ENCODE measurements at places on chromosomes 13 and 19. TPM values are rescaled to one million over a fixed set of nuclear protein-coding genes. Genes with fewer than 3 reads are reported as not detected.

DNA sequence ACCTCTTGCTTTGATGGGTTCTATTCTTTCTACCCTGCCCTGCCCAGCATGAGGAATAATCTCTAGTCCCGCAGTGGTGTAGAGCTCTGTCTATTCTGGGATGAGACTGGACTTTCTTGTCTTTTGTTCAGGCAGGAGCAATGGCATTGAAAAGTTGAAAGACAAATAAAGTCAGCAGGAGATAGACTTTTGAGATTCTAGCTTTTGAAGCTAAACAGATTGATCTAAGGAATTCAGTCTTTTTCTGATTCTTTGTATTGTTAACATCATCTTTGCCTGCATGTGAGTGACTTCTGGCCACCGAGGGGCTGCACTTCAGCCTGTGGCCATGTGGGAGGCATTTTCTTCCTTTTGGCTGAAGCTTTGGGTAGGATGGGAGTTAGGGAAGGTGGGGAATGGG lies 132.4 kb downstream of the MRPL57 start:
- H3K27ac ChIP-seq = no peak overlapping the region
- no peaks in the 10 kb centered on the region for H3K36me3 ChIP-seq
- H3K27me3 ChIP-seq = no peaks in the 10 kb centered on the region
- H3K4me3 ChIP-seq = no peak overlapping the region
- no peaks in the 10 kb centered on the region for H3K4me1 ChIP-seq
- DNase-seq = no peak

DNA sequence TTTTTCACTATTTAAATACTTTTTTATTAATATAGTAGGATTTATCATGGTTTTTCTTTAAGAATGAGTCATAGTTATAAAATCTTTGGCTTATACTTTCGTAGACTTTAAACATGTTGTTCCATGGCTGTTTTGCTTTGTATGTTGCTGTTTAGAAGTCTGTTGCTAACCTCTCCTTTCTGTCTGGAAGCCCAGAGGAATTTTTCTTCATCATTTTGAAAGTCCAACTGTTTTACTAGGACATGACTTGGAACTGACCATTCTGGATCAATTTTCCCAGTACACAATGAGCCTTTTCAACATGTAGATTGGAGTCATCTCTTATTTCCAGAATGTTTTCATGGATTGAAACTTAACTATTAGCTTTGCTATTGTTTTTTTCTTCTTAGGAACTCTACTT lies 7.9 kb downstream of the CAB39L start:
- no peak for DNase-seq
- H3K27me3 ChIP-seq = no peaks in the 10 kb centered on the region

DNA sequence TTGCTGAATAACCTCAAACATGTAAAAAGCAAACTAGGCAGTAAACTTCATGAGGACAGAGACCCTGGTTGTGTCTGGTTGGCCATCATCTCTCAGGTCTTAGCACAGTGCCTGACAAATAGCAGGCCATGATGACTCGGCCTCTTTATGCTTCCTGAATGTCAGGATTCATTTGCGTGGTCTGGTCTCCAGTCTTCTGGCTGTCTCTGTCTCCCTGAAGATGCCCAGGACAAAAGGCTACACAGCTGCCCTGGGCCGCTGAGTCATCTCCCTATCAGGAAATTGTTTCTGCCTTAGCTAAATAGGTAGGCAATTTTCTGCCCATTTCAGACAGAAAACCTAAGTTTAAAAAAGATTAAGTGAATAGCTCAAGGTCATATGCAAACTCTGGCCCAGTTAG lies 84.1 kb upstream of the FNDC3A start:
- H3K27ac ChIP-seq = no peak overlapping the region
- no peak overlapping the region for H3K4me3 ChIP-seq

DNA sequence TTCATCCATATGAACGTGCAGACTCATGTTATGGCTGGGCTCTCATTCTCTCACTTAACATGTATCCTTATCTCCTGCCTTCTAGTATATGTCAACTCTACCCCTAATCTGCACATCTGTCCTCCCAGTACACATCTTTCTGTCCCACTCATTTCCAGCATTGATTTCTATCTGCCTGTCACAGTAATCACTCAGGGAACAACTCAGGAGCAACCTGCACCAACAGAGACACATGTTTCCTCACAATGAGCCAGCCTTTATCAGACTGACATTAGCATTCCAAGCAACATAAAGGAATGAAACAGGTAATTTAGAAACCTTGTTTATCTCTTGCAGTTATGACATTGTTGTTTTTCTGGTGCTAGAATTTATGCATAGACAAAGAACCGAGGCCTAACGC lies 17.6 kb upstream of the SLC7A1 start:
- DNase-seq = no peak
- peaks cover 72% of the 10 kb centered on the region for H3K27me3 ChIP-seq
- no peaks in the 10 kb centered on the region for H3K4me1 ChIP-seq
- H3K36me3 ChIP-seq = no peaks in the 10 kb centered on the region

GRCh38 chr13:74243637-74244526 lies 109.7 kb upstream of the KLF12 start:
- H3K36me3 ChIP-seq = no peaks in the 10 kb centered on the region
- peaks cover 14% of the 10 kb centered on the region for H3K27me3 ChIP-seq
- no peak overlapping the region for H3K27ac ChIP-seq
- DNase-seq = no peak

- H3K4me1 ChIP-seq = no peaks in the 10 kb centered on the region
- H3K36me3 ChIP-seq = no peaks in the 10 kb centered on the region
- H3K27ac ChIP-seq = no peak overlapping the region
- no peak overlapping the region for H3K4me3 ChIP-seq
- H3K27me3 ChIP-seq = peaks cover 6% of the 10 kb centered on the region
Measured at GRCh38 chr13:71874458-71874857, 7.5 kb upstream of the DACH1 start.

DNA sequence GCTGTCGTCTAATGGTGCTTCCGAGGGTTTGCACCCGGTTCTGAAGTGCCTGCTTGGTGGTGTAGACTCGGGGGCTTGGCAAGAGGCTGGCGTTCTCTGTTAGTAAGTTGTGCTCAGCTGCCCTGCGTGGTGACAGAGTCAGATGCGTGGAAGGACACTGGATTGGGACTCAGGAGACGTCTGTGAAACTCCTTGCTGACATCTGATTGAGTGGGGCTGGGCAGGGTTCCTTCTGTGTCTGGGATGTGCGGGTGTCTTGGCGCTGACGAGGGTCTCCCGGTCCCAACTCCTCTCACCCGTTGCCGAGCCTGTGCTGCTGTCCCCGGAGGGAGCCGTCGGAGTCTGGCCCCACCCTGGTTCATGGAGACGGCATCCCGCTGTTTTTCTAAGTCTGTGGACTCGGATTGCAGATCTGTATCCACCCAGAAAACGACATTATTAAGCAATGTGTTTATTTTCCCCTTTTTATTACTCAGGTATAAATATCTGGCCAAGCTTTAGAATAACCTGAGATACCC lies 16.4 kb upstream of the DCUN1D2 start:
- peaks cover 5% of the 10 kb centered on the region for H3K4me1 ChIP-seq
- no peak overlapping the region for H3K27ac ChIP-seq
- H3K36me3 ChIP-seq = peaks cover 17% of the 10 kb centered on the region
- DNase-seq = no peak
- H3K4me3 ChIP-seq = no peak overlapping the region
- no peaks in the 10 kb centered on the region for H3K27me3 ChIP-seq

Gene KLK15
- polyA plus RNA-seq = not detected

Gene CGB7
- not detected for polyA plus RNA-seq

Gene ADM5
- 0.23 TPM for polyA plus RNA-seq

Measured in naive B cell (primary cell).